ENCODE measurements at places on chromosomes 7 and 10.

GRCh38 chr10:74949034-74949832, 122.8 kb downstream of the KAT6B start:
- no peak for DNase-seq

- DNase-seq = peak; percentile 18
These were observed 167.5 kb upstream of the HABP2 start for GRCh38 chr10:113385021-113385999.

DNA sequence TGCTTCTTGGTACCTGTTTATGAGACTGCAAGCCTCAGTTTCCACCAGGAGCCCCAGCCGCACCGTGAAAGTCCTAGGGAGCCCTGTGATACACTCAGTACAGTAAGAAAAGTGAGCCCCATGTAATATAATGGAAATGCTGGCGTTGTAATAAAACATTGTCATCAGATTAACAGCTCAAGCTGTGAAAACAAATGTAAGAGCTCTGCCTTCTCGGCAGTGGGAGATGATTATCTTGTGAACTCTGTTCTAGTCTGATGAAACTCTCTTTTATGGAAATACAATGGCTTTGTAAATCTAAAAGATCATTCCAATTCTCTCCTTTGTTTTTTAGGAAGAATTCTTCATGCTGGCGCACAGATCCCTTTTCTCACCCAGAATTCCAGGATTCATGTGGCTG, 299.9 kb downstream of the ABCA13 start:
- DNase-seq = no peak

- DNase-seq = no peak
These were observed 83.7 kb upstream of the GLCCI1 start for GRCh38 chr7:7884855-7885254.

- DNase-seq = no peak
These were observed 56.8 kb downstream of the XRCC2 start for GRCh38 chr7:152619027-152619739.

DNA sequence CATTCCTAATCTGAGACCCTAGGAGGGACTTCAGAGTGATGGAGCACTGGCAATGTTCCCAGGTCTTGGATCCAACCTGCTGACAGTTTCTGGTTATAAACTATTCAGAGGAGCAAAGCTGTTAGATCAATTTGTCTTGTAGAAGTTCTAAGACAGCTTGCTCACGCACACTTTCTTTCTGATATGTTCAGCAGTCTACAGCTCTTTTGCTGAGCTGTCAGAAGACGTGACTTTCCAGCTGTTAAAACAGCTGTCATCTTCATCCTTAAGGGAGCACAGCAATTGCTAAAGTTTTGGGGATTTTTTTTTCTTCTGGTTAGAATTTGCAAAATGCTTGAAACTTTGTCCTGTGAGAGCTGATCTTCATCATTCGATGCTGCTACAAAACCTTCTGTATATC, 823.1 kb downstream of the SORCS1 start:
- no peak for DNase-seq

DNA sequence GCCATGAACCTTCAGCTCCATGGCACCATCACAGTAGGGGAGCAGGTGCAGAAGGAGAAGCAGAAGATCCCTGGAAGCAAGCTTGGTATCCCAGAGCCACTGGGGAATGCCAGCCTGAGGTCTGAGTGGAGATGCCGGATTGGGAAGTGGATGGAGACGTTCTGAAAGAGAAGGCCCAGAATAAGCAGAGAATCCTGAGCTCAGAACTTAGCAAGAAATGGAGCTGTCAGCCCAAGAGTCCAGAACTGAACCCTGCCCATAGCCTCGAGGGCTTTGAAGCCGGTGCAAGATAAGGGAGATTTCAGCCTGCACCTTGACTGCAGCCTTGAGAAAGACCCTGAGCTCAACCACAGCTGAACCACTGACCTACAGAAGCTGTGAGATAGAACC, 13.9 kb upstream of the GDF10 start:
- DNase-seq = no peak
